Stimulated activated CD4-positive, alpha-beta T cell treated with anti-CD3 and anti-CD28 coated beads, Interleukin-12 subunit alpha, Interleukin-12 subunit beta, amount 100 ng/mL, for 48 hours (primary cell): ENCODE measurements at places on chromosomes 6 and 20.

GRCh38 chr20:15063081-15063480, 725.7 kb upstream of the FLRT3 start:
- no peak for DNase-seq

DNA sequence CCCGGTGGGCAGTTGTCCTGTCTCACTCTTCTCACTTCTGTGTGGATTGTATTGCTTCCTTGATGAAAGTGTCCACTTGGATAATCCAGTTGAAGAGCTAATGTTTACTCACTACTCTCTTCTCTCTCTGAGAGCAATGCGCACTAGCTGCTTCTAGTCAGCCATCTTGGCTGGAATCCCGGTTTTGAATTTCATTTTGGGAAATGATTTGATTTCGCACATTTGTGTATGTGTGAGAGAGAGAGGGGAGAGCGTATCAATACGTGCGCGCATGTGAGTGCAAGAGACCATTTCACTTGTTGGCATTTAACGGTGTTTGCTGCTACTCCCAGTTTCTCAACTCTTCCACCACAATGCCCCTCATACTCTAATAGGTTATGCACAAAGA, 67.8 kb downstream of the KLHL32 start:
- DNase-seq, result no peak

DNA sequence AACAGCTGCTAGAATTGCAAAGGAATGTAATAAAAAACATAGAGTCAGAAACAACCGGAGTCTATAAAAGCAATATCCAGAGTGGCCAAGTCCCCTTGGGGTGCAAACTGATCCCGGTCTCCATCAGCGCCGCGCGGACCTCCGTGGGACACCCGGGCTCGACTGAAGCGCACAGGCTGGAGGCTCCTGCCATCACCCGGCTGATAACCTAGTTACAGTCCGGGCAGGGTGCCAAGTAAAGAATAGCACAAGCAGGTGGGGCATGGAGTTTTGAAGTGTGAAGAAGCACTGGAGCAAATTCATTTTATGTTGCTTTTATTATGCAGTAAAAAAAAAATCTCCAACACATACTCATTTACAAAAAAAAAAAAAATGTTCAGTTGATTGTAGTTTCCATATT, 205.1 kb upstream of the GMDS start:
- DNase-seq, result no peak

GRCh38 chr20:8400486-8400885, 268.4 kb downstream of the PLCB1 start:
- no peak for DNase-seq

- DNase-seq, result peak; percentile 43
Measured at GRCh38 chr6:52233975-52234823, 10.1 kb downstream of the IL17F start.

DNA sequence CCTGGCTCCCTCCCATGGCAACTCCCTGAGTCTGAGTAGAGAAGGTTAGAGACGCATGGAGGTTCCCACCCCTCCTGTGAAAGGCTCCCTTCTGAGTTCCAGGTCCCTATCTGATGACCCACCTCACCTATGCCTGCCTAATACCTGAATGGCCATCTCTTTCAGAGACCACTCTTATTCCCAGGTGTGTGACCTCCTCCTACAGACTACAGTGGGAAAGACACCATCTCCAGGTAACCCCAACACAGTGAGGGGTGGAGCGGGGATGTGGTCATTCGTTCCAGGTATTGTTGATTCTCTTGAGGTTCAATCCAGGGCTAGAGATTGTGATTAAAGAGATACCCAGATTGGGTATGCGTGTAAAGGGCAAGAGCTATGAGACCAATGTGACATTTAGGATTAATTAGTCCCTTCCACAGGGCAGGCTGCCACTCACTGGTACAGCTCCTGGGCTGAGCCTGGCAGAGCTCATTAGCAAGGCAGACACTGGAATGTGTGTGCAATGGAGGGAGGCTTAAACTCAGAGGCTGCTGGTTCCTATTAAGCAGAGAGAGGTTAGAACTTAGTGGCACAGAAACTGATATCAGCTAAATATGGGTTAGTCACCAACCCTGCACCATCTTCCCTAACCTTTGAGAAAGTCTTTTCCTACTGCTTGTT, 46.5 kb upstream of the IER3 start:
- DNase-seq, result no peak

DNA sequence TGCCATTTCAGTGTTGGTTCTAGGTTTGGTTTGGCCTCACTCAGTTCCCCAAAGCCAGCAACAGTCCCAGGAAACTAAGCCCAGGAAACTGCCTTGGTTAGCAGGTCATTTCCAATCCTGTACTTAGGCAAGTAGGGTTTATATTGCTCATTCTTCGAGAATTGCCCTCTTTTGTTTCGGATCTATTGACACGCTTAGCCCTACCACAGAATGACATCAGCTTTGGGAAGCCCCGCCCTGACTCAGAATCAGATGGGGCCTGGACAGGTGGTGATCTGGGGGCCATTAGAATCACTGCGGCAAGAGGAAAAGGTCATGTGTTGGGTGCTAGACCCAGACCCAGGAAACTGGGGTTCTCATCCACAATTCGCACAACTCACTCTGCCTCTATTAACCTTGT, 578.2 kb downstream of the QKI start:
- DNase-seq, result no peak

DNA sequence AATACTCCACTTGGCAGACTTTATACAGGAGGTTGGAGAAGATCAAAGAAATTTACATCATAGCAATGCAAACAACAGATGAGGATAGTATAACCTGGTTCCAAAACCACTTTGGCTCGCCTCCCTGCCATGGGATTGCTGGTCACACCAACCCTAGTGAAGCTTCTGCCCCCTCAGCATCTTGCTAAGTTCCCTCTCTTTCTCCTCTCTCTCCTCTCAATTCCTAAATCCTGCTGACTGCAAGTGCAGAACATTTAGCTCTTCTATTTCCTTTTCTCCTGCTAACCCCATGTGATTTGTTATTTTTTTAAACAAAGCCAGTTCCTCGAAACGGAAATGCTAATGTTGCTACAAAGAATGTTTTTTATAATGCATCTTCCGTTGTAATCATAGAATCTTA, 50.3 kb upstream of the LY86 start:
- no peak for DNase-seq

DNA sequence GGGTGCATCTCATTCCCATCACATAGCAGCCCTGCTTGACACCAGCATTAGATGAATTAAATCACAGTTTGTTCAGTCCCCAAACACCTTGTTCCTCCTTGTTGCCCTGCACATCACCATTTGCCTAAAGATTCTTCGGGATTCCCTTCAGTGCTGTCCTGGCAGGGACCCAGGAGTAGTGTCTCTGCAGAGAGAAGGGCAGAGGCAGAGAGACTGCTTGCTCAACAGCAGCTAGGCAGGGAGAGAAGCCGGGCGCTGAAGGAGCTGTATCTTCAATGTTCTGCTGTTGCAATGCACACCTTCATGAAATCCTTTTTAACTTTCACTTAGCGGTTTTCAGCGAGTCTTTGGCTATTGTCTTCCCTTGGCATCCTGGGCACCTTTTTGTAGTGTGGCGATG, 362.9 kb downstream of the FARS2 start:
- DNase-seq, result no peak

- no peak for DNase-seq
Measured at GRCh38 chr6:30263734-30264133, 50.5 kb upstream of the TRIM26 start.

DNA sequence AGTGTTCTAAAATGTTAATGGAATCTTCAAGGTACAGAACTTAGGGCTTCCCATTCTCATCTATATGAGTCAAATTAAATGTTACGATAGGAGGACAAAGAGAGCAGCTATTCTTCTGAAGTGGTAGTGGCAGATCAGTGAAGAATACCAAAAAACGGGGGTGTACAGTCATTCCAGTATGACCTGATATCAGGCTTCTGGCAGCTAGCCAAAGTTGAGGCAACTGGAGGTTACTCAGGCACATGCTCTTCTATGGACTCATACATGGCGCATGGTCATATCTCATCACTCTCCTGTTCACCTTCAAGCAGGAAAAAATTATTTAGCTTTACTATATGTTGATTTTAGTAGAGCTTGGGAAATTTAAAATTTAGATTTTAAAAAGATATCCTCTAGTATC, 1608.8 kb downstream of the GRIK2 start:
- no peak for DNase-seq

DNA sequence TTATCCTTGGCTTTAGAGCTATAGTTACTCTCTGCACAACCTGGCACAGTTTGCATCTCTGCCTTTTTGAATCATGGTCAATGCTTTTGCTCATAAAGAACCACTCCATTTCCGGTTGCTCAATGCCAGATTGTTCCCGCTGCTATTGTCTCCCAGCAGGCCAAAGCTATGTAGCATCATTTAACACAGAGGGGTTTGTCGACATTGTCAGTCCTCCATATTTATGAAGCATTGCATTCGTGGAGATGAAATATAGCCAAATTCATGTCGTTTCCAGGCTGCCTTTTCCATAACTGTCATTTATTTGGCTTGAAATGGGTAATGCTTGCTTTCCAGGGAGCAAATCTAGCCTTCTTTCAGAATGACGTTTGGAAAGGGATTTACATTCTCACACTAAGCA, 598.8 kb downstream of the EPHA7 start:
- no peak for DNase-seq

- DNase-seq, result no peak
Measured at GRCh38 chr6:25354078-25354932, 75.1 kb downstream of the CARMIL1 start.

- no peak for DNase-seq
Measured at GRCh38 chr6:89346433-89346832, 6.1 kb downstream of the UBE2J1 start.

DNA sequence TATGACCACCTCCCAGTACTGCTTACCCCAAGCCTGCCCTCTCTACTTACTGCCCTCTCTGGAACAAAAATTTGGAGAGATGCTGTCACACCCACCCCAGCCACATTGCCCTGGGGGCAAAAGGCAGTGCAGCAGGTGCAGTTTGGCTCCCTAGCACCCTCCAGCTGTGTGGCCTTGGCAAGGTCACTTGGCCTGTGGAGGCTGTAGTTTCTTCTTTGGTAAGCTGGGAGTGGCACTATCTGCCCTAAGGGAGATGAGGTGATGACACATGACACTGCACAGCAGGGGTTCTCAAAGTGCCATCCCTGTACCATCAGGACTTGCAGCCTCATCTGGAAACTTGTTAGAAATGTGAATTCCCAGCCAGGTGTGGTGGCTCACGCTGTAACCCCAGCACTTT, 44.8 kb downstream of the TAF8 start:
- no peak for DNase-seq
